A549 treated with ZK216348 at 1 μM for 4 hours (cell line): ENCODE measurements at places on chromosomes 2 and 18. TPM values are rescaled to one million over a fixed set of nuclear protein-coding genes. Genes with fewer than 3 reads are reported as not detected.

The AQP12B gene
- not detected in 5 replicates for total RNA-seq

The COLEC11 gene
- 0.39 to 1.4 TPM (median 0.47 TPM) in 5 replicates for total RNA-seq

The PLGLB2 gene
- 0.36 to 0.42 TPM in 2 of 5 replicates, not detected in the others for total RNA-seq

The SGO2 gene
- total RNA-seq = 7.8 to 15.8 TPM (median 14.9 TPM) in 5 replicates

The ABCG5 gene
- not detected in 5 replicates for total RNA-seq
